Esophagus muscularis mucosa (tissue), 4 donors: ENCODE measurements at places on chromosomes 5 and 9. TPM values are rescaled to one million over a fixed set of nuclear protein-coding genes. Genes with fewer than 3 reads are reported as not detected.

GRCh38 chr5:141560725-141561483, 57.9 kb downstream of the DIAPH1 start:
- peak overlapping the region; percentile 19 for H3K4me3 ChIP-seq
- peaks cover 39% of the 10 kb centered on the region for H3K4me1 ChIP-seq
- peak overlapping the region; percentile 88 for H3K27ac ChIP-seq
- H3K27me3 ChIP-seq: no peaks in the 10 kb centered on the region

- H3K4me1 ChIP-seq: no peaks in the 10 kb centered on the region
- no peaks in the 10 kb centered on the region for H3K36me3 ChIP-seq
- H3K4me3 ChIP-seq: no peak overlapping the region
- DNase-seq: no peak
- no peak overlapping the region for H3K27ac ChIP-seq
- no peaks in the 10 kb centered on the region for H3K27me3 ChIP-seq
Measured at GRCh38 chr9:100674419-100675122, 96.7 kb downstream of the CAVIN4 start.

DNA sequence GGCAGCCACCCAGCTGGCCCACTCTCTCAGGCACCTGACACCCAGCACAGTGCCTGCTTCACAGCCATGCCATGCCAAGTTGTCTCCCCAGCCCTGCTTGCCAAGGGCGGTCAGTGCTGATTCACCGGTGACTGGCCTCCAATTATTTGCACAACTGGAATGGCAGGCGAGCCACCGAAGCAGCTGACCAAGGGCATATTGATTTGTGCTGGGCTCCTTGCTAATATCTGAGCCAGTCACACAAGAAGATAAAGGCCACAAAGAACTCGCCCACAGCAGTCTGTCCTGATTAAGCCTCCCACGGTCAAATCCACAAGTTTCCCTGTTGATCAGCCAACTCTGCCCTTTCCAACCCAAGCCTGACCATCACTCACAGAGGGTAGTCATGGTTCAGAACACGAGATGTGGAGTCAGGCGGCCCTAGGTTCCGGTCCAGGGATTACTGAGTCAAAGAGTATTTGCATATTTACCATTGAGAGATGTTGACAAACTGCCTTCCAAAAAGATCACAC, 6.4 kb upstream of the EEIG1 start:
- no peak overlapping the region for H3K27ac ChIP-seq
- no peak overlapping the region for H3K4me3 ChIP-seq
- DNase-seq: no peak
- peaks cover 7% of the 10 kb centered on the region for H3K4me1 ChIP-seq

GRCh38 chr9:105050296-105050695, 122.3 kb upstream of the ABCA1 start:
- DNase-seq: no peak
- no peaks in the 10 kb centered on the region for H3K4me1 ChIP-seq
- no peaks in the 10 kb centered on the region for H3K36me3 ChIP-seq
- H3K4me3 ChIP-seq: no peak overlapping the region
- no peak overlapping the region for H3K27ac ChIP-seq

DNA sequence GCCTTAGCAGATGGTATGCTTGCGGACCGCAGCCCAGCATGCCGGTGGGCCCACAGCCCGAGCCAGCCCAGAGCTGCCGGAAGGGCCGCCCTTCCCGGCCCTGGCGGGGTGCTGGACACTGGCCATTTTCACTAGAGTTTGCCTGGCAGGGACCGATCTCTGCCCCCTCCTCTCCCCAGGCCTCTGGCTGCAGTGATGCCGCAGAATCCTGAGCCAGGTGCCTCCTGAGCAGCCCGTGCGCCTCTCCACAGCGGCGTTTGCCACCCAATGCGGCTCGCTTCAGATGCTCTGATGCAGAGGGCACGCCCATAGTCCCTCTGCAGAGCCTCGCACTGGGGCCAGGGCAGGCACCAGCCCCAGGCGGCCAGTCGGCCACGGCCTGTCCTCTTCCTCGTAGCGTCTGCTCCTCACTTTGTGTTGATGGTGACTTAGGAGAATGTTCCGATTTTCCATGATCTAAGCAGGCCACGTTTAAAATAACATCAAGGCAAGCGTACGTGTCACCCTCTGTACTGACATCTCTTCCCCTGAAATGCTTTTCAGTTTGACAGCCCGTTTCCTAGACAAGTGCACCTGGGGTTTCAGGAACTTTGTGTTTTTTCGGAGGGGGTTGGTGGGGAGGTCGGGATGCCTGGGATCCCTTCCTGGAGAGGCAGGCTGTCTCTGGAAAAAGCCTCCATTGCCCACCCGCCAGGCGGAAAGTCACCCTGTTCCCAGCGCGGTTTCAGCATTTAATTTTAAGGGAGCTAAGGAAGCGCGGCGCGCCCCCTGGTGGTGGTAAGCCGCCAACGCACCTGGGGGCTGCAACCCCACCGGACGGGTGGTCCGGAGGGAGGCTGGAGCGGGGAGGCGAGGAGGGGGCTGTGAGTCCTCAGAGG, 29.8 kb upstream of the HMCN2 start:
- H3K27ac ChIP-seq: peak overlapping the region; percentile 76
- DNase-seq: no peak
- no peaks in the 10 kb centered on the region for H3K27me3 ChIP-seq
- H3K4me1 ChIP-seq: peaks cover 43% of the 10 kb centered on the region

GRCh38 chr5:133323494-133324457, 272.0 kb downstream of the HSPA4 start:
- no peaks in the 10 kb centered on the region for H3K27me3 ChIP-seq
- no peak overlapping the region for H3K27ac ChIP-seq
- no peak for DNase-seq
- H3K4me1 ChIP-seq: no peaks in the 10 kb centered on the region

- no peak for DNase-seq
- no peaks in the 10 kb centered on the region for H3K36me3 ChIP-seq
- H3K4me3 ChIP-seq: no peak overlapping the region
- H3K4me1 ChIP-seq: peaks cover 42% of the 10 kb centered on the region
- peak overlapping the region; percentile 51 for H3K27ac ChIP-seq
Measured at GRCh38 chr5:172166030-172166826, 21.8 kb downstream of the STK10 start.

- no peak overlapping the region for H3K27ac ChIP-seq
- H3K4me3 ChIP-seq: no peak overlapping the region
- no peaks in the 10 kb centered on the region for H3K27me3 ChIP-seq
- no peaks in the 10 kb centered on the region for H3K36me3 ChIP-seq
- DNase-seq: no peak
Measured at GRCh38 chr9:120353506-120353905, 226.5 kb downstream of the CDK5RAP2 start.

DNA sequence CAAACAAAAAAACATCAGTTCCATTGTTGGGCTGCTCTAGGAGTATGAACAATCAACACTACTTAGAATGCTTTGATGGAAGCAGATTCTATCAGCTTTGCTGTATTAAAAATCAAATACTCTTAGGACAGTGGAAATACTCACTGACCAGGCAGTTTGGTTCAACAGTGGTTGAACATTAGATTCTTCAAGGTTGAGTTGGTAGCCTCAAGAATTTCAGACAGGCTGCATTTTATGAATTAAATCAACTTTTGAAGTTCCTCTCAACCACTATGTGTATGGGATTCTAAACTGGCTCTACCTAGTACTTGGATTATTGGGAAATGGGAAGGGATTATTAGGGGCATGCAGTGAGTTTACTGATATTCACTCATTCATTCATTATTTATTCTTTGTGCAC, 35.0 kb downstream of the ACTBL2 start:
- no peak overlapping the region for H3K4me3 ChIP-seq
- no peaks in the 10 kb centered on the region for H3K36me3 ChIP-seq
- H3K27me3 ChIP-seq: no peaks in the 10 kb centered on the region
- H3K27ac ChIP-seq: no peak overlapping the region

DNA sequence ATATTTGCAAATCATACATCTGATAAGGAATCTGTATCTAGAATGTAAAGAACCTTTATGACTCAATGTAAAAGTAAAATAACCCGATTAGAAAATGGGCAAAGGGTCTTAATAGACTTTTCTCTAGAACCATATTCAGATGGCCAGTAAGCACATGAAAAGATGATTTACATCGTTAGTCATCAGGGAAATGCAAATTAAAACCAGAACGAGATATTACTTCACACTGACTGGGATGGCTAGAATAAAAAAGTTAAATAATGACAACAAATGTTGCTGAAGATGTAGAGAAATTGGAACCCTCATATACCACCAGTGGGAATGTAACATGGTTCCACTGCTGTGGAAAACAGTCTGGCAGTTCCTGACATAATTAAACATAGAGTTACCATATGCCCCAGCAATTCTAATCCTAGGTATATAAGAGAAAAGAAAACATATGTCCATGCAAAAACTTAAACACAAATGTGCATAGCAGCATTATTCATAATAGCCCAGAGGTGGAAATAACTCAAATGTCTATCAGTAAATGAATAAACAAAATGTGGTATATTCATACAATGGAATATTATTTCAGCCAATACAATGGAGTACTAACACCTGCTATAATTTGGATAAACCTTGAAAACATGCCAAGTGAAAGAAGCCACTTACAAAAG, 100.4 kb upstream of the MAMDC2 start:
- DNase-seq: no peak
- no peak overlapping the region for H3K4me3 ChIP-seq
- H3K27ac ChIP-seq: no peak overlapping the region

DNA sequence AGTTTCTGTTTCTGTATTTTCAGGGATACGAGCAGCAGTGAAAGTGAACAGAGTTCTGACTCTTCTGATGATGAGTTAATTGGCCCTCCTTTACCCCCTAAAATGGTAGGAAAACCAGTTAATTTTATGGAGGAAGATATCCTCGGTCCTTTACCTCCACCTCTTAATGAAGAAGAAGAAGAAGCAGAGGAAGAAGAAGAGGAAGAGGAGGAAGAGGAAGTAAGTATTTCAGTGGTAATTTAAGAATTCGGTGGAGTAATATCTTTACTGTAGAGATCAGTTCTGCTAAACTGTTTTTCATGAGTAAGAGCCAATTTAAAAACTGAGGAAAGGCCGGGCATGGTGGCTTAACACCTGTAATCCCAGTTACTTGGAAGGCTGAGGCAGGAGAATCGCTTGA, 17.2 kb downstream of the WDR70 start:
- DNase-seq: no peak
- no peaks in the 10 kb centered on the region for H3K4me1 ChIP-seq
- H3K27me3 ChIP-seq: no peaks in the 10 kb centered on the region
- peaks cover 71% of the 10 kb centered on the region for H3K36me3 ChIP-seq
- H3K4me3 ChIP-seq: no peak overlapping the region

- peaks cover 4% of the 10 kb centered on the region for H3K4me1 ChIP-seq
- H3K4me3 ChIP-seq: no peak overlapping the region
- H3K27ac ChIP-seq: no peak overlapping the region
- H3K36me3 ChIP-seq: no peaks in the 10 kb centered on the region
Measured at GRCh38 chr9:89421595-89421994, 76.3 kb downstream of the SEMA4D start.

GRCh38 chr5:90386099-90386710, 23.4 kb downstream of the CETN3 start:
- no peaks in the 10 kb centered on the region for H3K36me3 ChIP-seq
- no peak for DNase-seq
- no peaks in the 10 kb centered on the region for H3K27me3 ChIP-seq
- no peak overlapping the region for H3K27ac ChIP-seq
- no peak overlapping the region for H3K4me3 ChIP-seq
- no peaks in the 10 kb centered on the region for H3K4me1 ChIP-seq

- H3K27ac ChIP-seq: no peak overlapping the region
- H3K4me3 ChIP-seq: no peak overlapping the region
- no peaks in the 10 kb centered on the region for H3K27me3 ChIP-seq
- no peak for DNase-seq
Measured at GRCh38 chr9:136678624-136679023, 8.6 kb downstream of the AGPAT2 start.

DNA sequence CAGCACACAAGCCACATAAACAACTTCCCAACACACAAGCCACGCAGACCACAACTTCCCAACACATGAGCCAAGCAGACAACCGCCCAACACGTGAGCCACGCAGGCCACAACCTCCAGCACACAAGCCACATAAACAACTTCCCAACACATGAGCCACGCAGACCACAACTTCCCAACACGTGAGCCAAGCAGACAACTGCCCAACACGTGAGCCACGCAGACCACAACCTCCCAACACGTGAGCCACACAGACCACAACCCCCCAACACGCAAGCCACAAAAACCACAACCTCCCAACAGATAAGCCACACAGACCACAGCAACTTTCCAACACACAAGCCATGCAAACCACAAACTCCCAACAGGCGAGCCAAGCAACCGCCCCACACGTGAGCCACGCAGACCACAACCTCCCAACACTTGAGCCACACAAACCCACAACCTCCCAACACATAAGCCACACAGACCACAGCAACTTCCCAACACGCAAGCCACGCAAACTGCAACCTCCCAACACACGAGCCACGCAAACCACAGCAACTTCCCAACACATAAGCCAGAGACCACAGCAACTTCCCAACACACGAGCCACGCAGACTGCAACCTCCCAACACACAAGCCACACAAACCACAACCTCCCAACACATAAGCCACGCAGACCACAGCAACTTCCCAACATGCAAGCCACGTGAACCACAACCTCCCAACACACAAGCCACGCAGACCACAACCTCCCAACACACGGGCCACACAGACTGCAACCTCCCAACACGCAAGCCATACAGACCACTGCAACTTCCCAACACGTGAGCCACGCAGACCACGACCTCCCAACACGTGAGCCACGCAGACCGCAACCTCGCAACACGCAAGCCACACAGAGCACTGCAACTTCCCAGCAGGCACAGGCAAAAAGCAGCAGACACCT, 10.1 kb downstream of the BRD9 start:
- no peak for DNase-seq
- H3K36me3 ChIP-seq: peaks cover 63% of the 10 kb centered on the region
- H3K4me1 ChIP-seq: no peaks in the 10 kb centered on the region
- no peaks in the 10 kb centered on the region for H3K27me3 ChIP-seq
- no peak overlapping the region for H3K27ac ChIP-seq
- no peak overlapping the region for H3K4me3 ChIP-seq

- no peak overlapping the region for H3K27ac ChIP-seq
- peaks cover 5% of the 10 kb centered on the region for H3K4me1 ChIP-seq
- no peaks in the 10 kb centered on the region for H3K36me3 ChIP-seq
Measured at GRCh38 chr5:482506-482905, 39.5 kb downstream of the EXOC3 start.

The SAXO1 gene
- 0.17 TPM for total RNA-seq

The DIPK1B gene
- total RNA-seq: 16.9 TPM

The FOXE1 gene
- total RNA-seq: not detected

The GLRA1 gene
- not detected for total RNA-seq

The BARHL1 gene
- total RNA-seq: not detected

The NRARP gene
- 6.5 TPM for total RNA-seq

The IRX1 gene
- not detected for total RNA-seq

The NFIB gene
- total RNA-seq: 38.1 TPM

The RABEPK gene
- 11.2 TPM for total RNA-seq

The LURAP1L gene
- 28.8 TPM for total RNA-seq

The MUSK gene
- 1.5 TPM for total RNA-seq

The VLDLR gene
- total RNA-seq: 16.7 TPM
